ENCODE measurements at places on chromosomes 1 and 21. TPM values are rescaled to one million over a fixed set of nuclear protein-coding genes. Genes with fewer than 3 reads are reported as not detected.

The TMEM52 gene
- 0.31 TPM for total RNA-seq

The A3GALT2 gene
- not detected for total RNA-seq

The RAB42 gene
- 0.52 TPM for total RNA-seq

The NRIP1 gene
- 151 TPM for total RNA-seq

The GREM2 gene
- total RNA-seq: 0.31 TPM

The SYT14 gene
- under 0.01 TPM for total RNA-seq

The GPR153 gene
- 0.84 TPM for total RNA-seq

The WDR26 gene
- 170 TPM for total RNA-seq

The AIRE gene
- total RNA-seq: 0.10 TPM

The AGMAT gene
- total RNA-seq: 2.8 TPM

The CLCA1 gene
- not detected for total RNA-seq

The ASH1L gene
- total RNA-seq: 59.8 TPM

The S100A5 gene
- total RNA-seq: not detected

The AADACL4 gene
- not detected for total RNA-seq

The LCE2B gene
- not detected for total RNA-seq

The NPR1 gene
- not detected for total RNA-seq

The ANKRD34A gene
- 0.42 TPM for total RNA-seq

The VHLL gene
- not detected for total RNA-seq

The COL24A1 gene
- 0.84 TPM for total RNA-seq

The NEGR1 gene
- total RNA-seq: 0.31 TPM

The TSPAN1 gene
- not detected for total RNA-seq

The SPRR1A gene
- not detected for total RNA-seq

The LZIC gene
- total RNA-seq: 28.1 TPM

The FAM72B gene
- 0.42 TPM for total RNA-seq

The AMY1A gene
- total RNA-seq: not detected

The ANGPTL7 gene
- not detected for total RNA-seq

The TMEM61 gene
- not detected for total RNA-seq

The TPTE gene
- not detected for total RNA-seq

All from mononuclear cell (primary cell).